ENCODE measurements at places on chromosomes 5 and 9.

GRCh38 chr5:68354315-68354714 is 138.8 kb downstream of the PIK3R1 start:
- DNase-seq, result no peak

DNA sequence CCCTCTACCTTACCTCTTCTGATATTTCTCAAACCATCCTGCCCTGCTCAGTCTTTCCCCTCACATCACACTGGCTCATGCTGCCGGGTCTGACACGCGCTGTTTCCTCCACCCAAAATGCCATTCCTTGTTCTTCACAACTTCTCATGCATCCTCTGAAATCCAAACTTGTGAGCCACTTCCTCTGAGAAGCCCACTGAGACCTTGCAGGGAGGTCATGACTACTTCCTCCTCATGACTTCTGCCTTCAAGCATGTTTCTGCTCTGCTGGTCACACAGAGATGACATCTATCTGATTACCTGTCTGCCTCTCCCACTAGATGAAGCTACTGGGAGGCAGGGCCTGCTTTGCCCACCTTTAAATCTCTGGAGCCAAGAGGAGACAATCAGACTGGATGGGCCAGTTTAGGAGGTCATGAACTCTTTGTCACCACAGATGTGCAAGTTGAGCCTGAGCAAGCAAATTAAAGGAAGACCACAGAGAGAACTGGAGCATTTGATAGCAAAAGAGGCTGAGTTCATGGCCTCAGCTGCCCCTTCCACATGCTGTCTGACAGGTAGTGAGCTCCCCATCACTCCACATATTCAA is 119.8 kb upstream of the TBC1D2 start:
- peak; percentile 34 for DNase-seq

- DNase-seq, result peak; percentile 96
These were observed 180.7 kb downstream of the KDM4C start for GRCh38 chr9:6938447-6938846.

DNA sequence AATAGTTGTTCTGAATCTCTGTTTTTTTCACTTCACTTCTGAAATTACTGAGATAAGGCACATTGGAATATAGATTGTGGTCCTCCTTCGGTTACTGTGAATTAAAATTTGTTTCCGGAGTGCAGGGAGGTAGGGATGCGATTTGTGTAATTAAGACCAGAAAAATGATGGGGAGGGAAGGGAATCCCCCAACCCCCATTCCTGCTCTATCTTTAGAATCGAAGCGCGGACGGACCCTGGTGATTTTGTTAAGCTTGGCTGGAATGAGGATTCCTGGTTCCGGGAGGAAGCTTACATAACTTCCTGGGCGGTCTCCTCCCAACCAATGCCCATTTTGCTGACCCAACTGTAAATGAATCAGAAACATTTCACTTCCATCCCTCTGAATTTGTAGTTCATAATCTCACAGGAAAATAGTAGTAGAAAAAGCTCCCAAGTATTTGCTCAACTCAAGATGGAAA is 220.1 kb upstream of the MSX2 start:
- DNase-seq, result no peak

- no peak for DNase-seq
These were observed 59.9 kb downstream of the GABRA6 start for GRCh38 chr5:161745392-161745791.

DNA sequence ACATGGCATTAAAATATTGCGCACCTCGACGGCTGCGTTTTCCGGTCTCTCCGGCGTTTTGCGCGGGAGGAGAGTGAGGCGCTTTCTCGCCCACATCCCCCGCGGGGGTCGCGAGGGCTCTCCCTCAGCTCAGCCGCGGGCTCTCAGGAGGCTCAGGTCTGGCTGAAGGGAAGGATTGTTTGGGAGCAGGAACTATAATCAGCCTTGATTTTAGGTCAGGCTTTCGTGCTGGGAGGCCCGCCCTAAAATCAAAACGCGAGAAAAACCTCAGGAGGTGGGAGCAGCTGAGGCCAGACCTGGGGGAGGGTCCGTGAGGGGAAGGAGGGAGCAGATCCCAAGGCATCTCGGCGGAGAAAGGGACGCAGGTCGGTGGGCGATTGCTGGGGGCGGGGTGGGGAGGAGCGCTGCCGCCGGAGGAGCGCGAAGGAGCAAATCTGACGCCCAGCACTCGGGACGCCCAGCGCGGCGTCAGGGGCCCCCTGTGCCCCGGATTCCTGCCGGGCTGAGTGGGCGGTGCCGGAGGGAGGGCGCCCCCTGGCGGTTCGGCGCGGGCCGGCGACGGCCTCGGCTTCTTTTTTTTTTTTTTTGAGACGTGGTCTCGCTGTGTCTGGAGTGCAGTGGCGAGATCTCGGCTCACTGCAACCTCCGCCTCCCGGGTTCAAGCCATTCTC is 18.7 kb upstream of the RNF130 start:
- DNase-seq, result no peak

DNA sequence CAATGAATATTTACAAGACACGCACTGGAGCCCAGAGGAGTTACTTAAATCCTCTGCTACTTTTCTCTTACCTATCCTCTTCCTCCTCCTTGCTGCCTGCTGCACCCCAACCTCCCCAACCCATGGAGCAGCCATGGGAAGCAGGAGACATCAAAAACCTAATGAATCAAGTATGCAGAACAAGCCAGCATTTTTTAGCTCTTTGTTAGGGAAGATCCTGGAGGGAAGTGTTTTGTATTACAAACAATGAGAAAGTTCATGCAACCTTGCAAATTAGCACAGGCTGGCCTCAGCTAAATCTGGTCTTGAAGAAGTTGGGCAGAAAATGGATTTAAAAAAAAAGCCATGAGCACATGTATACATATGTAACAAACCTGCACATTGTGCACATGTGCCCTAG is 498.8 kb downstream of the KIF4B start:
- no peak for DNase-seq

DNA sequence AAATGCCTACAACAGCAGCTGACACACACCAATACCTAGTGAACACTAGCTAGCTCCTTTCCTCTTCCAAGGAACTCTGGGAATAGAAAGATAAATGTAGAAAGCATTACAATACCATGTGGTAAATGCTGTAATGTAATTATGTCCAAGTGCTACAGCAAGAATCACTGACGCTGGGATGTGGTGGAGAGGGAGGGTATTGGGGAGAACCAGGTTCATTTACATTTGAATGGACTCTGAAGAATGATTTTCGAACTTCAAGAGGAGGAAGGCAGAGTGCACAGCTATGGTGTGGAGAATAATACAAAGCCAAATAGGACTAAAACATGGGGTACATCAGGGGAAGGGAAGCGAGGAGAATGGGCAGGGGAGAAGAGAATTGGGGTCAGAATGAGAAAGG is 158.0 kb downstream of the CDK5RAP2 start:
- DNase-seq, result no peak

DNA sequence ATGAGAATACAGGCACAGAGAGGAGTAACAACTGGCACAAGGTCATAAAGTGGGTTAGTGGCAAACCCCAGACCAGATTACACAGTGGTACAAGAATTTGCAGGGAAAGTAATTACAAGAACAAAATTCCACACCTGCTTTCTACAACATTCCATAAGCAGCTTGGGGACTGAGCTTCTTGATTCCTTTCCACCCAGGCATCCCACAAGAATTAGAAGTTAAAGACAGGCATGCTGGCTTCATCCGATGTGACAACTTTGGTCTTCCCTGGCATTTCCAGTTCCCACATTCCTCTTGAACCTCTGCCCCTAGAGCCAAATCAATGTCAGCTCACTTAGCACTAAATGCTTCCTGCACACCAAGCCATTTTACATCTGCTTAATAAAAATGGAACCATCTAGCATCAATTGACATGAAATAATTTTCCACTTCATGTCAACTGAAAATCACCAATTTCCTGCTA is 435.8 kb upstream of the PAPPA start:
- DNase-seq, result peak; percentile 37

DNA sequence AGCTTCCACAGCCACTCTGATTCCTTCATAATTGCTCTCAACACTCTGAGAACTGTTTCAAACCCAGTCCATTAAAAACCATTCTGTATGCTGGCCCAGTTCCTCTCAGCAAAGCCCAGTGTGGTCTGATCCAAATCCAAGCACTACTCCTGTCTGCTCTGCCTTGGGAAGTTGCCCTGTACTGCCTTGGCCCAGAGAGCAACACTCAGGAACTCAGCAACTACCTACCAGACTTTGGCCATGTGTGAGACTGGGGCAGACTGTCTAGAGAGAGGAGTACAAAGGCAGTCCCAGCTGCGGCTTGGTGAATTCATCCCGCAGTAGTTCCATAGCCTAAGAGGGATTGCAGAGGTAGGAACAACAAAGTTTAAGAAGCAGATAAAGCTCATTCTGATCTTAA is 214.4 kb downstream of the MCTP1 start:
- DNase-seq, result no peak

All from AG09309 (cell line).